ENCODE measurements at places on chromosomes 12 and 14.

DNA sequence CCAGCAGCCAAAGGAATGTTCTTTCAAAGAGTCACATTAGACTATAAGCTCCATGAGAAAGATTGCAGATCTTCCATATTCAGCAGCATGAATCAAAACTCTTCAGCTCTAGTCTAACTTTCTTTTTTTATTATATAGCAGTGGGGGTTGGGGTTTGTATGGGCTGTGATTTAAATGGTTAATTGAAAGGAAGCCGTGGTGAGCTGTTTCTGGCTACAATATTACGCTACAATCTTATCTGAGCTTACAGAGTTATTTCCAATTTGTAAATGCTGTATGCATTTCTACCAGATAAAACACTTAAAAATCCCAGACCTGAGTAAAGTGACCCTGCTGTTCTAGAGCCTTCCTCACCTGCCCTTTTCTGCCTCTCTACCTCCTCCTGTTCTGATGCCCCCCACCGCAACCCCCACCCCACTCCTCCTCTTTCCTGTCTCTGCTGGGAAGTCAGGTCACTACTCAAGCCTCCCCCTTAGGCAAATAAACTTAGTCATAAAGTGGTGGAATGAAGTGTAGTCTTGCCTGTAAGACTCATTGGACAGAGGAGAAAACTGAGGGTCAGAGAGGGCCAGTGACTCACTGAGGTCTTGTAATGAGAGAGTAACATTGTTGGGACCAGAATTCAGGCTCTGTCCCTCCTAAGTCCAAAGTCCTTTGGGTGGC, 1089.5 kb downstream of the BCL11B start:
- no peak for DNase-seq

GRCh38 chr14:90275820-90276219, 19.5 kb downstream of the PSMC1 start:
- DNase-seq = no peak

GRCh38 chr14:33809396-33809981, 141.4 kb downstream of the EGLN3 start:
- DNase-seq = no peak

DNA sequence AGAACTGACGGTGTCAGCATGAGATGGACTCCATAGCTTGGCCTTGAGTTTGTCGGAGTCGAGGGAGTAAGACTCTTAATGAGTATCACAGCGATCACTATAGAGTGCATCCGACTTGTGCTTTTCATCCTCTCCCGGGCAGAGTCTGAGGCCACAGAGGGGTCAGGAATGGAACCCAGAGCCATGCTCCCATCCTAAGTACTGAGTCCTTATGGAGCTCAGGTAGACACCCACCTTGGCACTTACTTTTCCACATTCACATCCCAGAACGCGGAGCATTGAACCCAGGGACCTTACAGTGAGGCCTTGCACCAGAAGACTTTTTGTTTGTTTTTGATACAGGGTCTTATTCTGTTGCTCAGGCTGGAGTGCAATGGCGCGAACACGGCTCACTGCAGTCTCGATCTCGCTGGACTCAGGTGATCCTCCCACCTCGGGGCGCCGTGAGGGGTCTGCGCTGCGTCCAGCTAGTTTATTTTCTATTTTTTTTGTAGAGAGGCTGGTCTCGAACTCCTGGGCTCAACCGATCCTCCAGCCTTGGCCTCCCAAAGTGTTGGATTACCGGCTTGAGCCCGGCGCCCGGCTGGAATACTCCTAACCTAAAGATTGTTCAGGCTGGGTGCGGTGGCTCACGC, 719 bp upstream of the SRSF9 start:
- DNase-seq = no peak

DNA sequence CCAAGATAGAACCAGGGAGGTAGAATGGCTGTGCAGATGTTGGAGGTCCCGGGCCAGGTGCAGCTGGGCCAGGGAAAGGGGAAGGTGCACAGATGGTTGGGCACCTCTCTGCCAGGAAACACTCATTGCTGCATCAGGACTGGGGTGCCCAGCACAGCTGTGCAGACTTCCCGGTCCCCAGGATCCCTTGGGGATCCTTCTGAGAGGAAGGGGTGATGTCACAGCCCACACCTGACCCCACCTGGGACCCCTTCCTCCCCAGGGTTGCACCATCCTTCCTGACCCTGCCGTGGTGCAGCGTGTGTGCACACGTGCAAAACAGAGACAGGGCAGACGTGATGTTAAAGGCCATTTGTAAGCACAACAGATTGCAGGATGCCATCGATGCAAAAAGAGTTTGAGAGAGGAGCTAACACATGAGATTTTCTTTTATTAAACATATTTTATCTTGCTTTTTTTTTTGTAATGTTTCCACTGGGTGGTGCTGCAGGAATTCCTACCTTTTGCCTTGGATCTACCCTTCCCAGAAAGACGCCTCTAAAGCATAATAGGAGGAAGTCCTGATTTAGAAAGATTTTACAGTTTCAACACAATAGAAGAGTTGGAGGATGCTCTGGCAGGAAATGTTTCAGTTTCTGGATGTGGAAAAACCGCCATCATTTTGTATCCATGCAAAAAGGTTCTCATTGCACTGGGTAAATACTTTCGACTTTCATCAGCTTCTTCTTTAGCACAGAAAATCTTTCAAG, 14.8 kb downstream of the ELK3 start:
- no peak for DNase-seq

- DNase-seq = no peak
These were observed 4.9 kb downstream of the BMP4 start for GRCh38 chr14:53951627-53952303.

DNA sequence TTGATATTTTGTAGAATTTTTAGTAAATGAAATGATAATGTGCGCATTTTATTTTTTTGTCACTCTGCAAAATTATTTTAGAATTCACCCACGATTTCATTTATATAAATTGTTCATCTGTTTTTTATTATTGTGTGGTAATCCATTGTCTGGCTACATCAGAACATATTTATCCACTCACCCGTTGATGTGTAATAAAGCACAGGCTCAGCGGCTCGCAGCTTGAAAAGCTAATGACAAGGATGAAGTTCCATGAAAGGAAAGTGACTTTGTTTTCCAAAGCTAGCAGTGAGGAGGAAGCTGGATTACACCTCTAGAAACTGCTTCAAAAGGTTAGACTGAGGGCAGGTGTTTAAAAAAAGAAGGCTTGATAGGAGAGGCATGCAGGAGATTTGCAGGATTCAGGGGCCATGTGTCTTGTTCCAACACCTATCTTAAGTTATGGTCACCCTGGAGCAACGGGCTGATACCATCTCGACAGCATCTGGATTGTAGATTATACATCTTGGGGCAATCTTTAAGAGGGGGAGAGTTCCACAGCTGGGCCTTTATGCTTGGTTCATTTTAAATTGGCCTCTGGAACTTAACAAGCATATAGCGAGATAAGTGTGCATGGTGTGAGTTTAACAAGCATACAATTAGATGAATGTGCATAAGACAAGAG, 194.1 kb downstream of the TMTC3 start:
- DNase-seq = no peak

- no peak for DNase-seq
These were observed 126.7 kb downstream of the EPS8 start for GRCh38 chr12:15662303-15662980.

- DNase-seq = no peak
These were observed 11.5 kb downstream of the COL2A1 start for GRCh38 chr12:47992776-47993175.

DNA sequence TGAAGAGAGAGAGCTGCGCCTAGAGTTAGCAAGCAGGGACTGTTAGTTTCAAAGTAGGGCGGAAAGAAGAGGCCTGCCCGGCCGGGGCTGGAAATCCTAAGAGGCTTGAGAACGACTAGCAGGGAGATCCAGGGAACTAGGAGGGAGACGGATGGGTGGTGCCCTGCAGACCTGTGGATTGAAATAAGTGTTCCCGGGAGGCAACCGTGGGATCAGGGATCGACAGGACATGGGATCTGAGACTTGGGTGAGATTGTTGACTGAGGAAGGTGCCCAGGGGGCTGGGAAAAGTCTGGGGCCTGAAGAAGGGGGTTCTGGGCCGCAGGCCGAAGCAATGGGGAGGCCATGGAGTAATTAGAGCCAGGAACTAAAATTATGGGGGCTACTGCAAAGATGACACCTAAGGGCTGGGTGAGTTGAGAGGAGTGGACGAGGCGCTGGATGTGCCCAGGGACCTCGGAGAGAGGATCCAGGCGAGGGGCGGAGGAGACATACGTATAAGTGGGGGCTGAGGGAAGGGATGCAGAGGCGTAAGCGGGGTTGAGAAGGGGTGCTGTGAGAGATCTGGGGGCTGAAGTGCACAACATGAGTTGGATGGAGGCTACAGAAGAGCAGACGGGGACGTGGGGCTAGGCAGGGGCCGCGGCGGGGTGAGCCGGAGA, 635 bp downstream of the LTA4H start:
- peak; percentile 38 for DNase-seq

DNA sequence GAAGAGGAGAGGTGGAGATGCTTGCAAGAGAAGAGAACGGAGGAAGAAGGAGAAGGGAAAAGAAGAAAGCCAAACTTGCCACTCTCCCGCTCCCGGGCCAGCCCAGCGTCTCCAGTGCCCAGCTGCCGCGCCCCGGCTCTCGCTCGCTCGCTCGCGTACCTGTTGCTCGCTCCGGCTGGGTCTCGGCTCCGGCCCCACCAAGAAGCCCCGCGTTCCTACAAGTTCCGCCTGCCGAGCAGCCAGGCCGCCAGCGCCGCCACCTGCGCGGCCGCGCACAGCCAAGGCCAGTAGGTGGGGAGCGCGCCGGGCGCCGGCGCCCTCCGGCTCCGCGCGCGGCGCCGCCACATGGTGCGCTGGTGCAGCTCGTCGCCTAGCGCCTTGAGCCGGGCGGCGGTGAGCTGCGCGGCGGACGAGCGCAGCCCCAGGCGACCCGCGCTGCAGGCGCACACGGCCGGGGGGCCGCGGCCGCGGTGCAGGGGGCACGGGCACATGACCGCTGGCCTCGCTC, 370 bp downstream of the HRK start:
- DNase-seq = peak; percentile 51

GRCh38 chr14:84087986-84088531, 1441.9 kb upstream of the FLRT2 start:
- DNase-seq = no peak

DNA sequence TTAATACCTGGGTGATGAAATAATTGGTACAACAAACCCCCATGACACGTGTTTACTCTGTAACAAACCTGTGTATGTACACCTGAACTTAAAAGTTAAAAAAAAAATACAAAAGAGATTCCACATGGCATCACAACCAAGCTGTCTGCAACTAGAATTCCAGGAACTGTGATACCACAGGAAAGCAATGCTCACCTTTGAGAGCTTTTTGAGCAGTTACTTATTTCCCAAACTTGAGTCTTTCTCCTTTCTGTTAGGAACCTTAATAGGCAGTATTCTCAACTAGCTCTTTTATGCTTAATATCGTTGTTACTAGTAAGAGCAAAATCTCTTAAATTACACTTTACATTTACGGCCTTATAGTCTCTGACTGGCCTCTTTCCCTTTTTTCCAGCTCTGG, 15.2 kb downstream of the PTHLH start:
- DNase-seq = no peak

DNA sequence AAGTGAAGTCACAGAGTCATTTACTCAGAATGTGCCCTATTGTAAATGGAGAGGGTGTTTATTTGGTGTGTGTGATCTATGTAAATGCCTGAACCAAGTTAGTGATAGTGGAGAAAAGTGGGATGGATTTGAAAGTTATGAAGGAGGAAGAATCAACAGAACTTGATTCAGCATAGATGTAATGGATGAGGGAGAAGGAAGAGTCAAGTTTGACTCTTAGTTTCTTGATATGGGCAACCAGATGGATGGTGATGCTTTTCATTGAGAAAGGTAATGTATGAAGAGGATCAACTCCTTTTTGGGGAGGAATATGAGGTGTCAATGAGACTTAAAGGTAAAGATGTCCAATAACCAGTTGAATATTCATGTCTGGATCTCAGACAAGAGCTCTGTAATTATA, 6.7 kb upstream of the MON2 start:
- DNase-seq = no peak

DNA sequence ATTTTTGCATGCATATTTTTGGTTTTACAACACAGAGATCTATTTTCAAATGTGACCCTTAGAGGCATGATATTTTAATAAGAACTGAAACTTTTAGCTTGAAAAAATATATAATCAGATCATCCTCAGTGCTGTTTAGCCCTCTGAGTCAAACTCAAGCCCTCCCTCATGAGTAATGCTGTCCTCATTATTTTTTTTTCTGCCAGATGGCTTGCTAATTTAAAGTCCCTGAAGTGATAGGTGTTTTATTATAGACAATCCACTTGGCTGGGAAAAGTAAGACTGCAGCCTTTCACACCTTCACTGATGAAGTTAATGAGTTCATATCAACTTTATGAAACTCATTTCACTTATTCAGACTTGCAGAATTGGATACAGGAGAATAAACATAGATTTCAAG, 227.7 kb downstream of the SLC16A7 start:
- no peak for DNase-seq

GRCh38 chr12:116466536-116466935, 92.6 kb upstream of the MAP1LC3B2 start:
- DNase-seq = no peak

DNA sequence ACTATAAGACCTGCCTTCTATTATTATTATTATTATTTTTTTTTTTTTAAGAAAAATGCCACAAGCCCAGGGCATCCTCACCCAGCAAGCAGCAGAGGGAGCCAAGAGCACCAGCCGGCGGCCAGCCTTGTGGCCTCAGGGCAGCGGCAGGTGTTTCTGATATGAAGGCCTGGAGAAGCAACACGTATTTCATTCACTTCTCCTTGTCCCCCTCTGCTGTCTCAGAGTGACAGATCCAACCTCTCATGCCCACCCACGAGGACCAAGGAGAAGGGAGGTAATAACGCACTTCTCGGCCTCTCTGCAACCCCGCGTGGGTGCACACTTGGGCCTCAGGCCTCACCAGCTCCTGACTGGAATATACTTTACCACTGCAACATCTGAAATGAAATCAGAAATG, 25.4 kb downstream of the CDC42BPB start:
- no peak for DNase-seq

DNA sequence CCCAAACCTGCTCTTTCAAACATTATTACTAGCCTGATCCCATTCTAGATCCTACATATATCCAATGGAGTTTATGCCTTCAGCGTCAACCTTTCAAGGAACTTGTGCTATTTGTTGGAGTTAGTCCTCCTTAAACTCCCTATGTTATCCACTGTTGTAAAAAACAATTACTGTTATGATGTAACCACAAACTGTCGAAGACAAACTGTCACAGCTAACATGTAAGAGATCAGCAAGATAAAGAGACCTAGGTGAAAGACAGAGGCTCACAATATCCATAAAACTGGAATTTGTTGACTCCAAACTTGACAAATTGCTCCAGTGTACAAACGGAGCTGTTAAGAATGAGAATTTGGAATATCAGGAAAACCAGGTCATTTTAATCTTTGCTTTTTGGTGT, 70.7 kb downstream of the CDK17 start:
- no peak for DNase-seq

- DNase-seq = no peak
These were observed 44.2 kb upstream of the MANSC4 start for GRCh38 chr12:27824126-27824842.

DNA sequence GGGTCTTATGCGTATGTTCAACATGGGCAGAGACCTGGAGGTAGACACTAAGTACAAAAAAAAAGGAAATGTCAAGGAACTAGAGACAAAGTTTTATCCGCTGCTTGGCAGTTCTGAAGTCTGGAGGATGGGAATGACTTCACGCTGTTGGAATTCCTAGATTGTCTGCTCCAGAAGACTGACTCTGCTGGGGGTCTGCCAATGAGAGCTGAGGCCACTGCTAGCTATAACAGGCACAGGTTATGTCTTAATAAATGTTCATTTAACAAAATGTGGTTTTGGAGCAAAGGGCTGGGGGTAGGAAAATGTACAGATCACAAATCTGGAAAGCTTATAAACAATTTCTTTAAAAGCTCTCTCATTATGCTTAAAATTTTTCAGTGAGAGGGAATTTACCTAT, 5.9 kb downstream of the RNASE8 start:
- no peak for DNase-seq

- no peak for DNase-seq
These were observed 36.5 kb downstream of the FBXO33 start for GRCh38 chr14:39395555-39396254.
